ENCODE measurements at places on chromosomes 11 and 22.

DNA sequence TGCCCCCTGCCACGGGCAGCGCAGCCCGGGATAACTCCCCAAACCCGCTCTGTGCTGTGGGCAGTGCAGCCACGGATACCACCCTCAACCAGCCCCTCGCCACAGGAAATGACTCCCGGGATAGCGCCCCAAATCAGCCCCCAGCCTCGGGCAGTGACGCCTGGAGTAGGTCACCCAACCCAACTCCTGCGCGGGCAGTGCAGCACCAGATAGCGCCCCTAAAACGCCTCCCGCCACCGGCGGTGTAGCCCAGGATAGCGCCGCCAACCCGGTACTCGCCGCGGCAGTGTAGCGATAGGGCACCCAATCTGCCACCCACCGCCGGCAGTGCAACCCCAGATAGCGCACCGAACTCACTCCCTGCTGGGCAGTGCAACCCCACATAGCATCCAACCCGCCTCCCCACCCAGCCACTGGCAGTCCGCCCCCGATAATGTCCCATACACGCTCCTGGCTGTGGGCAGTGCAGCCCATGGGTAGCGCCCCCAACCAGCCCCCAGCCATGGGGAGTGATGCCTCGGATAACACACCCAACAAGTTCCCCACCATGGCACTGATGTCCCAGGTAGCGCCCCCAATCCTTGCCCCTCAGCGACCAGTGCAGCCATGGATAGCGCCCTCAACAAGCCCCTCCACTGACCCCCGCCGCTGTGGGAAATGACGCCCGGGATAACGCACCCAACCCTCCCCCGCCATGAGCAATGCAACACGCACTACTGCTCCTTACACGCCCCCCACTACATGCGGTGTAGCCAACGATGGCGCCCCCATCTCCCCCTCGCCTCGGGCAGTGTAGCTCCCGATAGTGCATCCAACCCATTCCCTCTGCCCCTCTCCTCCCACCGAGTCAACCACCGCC is 1.5 kb downstream of the RFPL2 start:
- H3K4me1 ChIP-seq: peaks cover 2% of the 10 kb centered on the region
- H3K4me3 ChIP-seq: peak overlapping the region; percentile 23
- no peak for DNase-seq
- no peak overlapping the region for H3K27ac ChIP-seq
- no peaks in the 10 kb centered on the region for H3K27me3 ChIP-seq

- H3K4me3 ChIP-seq: no peak overlapping the region
- H3K36me3 ChIP-seq: no peaks in the 10 kb centered on the region
- H3K4me1 ChIP-seq: no peaks in the 10 kb centered on the region
- no peaks in the 10 kb centered on the region for H3K27me3 ChIP-seq
- DNase-seq: no peak
Observed at GRCh38 chr11:36500315-36500721, 9.8 kb downstream of the TRAF6 start.

GRCh38 chr11:838441-839279 is 3.7 kb downstream of the POLR2L start:
- no peak for DNase-seq
- H3K4me3 ChIP-seq: no peak overlapping the region
- H3K27ac ChIP-seq: peak overlapping the region; percentile 4
- H3K36me3 ChIP-seq: no peaks in the 10 kb centered on the region

- no peak overlapping the region for H3K4me3 ChIP-seq
- no peaks in the 10 kb centered on the region for H3K27me3 ChIP-seq
- H3K36me3 ChIP-seq: no peaks in the 10 kb centered on the region
- no peak overlapping the region for H3K27ac ChIP-seq
Observed at GRCh38 chr11:102614031-102614430, 11.1 kb downstream of the MMP20 start.

DNA sequence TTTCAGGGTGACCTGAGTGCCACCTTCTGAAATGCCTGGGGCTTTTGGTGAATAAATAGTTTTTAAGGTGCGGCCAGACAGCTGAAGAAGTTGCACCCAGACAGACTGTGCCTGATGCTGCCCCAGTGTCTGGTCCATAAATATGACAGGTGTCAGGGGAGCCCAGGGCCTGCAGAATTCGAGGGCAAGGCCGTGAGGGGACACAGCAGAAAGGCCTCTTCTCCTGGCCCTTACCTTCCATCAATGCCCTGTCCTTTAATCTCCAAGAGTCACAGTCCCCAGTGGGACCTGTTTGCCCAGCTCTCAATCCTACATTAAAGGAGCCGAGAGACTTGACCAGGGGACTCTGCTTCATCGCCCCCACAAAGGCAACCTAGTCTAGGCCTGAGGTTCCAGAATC is 45.7 kb downstream of the NAT10 start:
- H3K4me1 ChIP-seq: no peaks in the 10 kb centered on the region
- H3K36me3 ChIP-seq: peaks cover 7% of the 10 kb centered on the region
- no peak for DNase-seq
- no peaks in the 10 kb centered on the region for H3K27me3 ChIP-seq

GRCh38 chr11:396511-396947 is 2.5 kb downstream of the PKP3 start:
- DNase-seq: no peak
- H3K4me1 ChIP-seq: peaks cover 10% of the 10 kb centered on the region

GRCh38 chr11:85699957-85700741 is 14.2 kb upstream of the CCDC89 start:
- H3K27ac ChIP-seq: no peak overlapping the region
- no peaks in the 10 kb centered on the region for H3K36me3 ChIP-seq
- DNase-seq: no peak
- no peak overlapping the region for H3K4me3 ChIP-seq

GRCh38 chr11:75840522-75840921 is 25.5 kb downstream of the UVRAG start:
- no peaks in the 10 kb centered on the region for H3K36me3 ChIP-seq
- H3K27me3 ChIP-seq: no peaks in the 10 kb centered on the region
- peaks cover 13% of the 10 kb centered on the region for H3K4me1 ChIP-seq
- no peak overlapping the region for H3K4me3 ChIP-seq
- H3K27ac ChIP-seq: no peak overlapping the region
- DNase-seq: no peak

All from breast epithelium (tissue), 4 donors.